Liver (tissue), 10 donors: ENCODE measurements at places on chromosomes 12 and 14. TPM values are rescaled to one million over a fixed set of nuclear protein-coding genes. Genes with fewer than 3 reads are reported as not detected.

GRCh38 chr12:96193725-96194575, at the start of gene ELK3:
ELK3 (plus strand) TSS chr12:96194375.
- H3K4me3 ChIP-seq: peak within 1 kb of the TSS; percentile 90
- H3K4me1 ChIP-seq: peaks cover 8% of the 10 kb centered on the region
- no peak for DNase-seq
- H3K36me3 ChIP-seq: no peaks in the 10 kb centered on the region
- H3K27me3 ChIP-seq: no peaks in the 10 kb centered on the region
- H3K27ac ChIP-seq: peak within 1 kb of the TSS; percentile 62

DNA sequence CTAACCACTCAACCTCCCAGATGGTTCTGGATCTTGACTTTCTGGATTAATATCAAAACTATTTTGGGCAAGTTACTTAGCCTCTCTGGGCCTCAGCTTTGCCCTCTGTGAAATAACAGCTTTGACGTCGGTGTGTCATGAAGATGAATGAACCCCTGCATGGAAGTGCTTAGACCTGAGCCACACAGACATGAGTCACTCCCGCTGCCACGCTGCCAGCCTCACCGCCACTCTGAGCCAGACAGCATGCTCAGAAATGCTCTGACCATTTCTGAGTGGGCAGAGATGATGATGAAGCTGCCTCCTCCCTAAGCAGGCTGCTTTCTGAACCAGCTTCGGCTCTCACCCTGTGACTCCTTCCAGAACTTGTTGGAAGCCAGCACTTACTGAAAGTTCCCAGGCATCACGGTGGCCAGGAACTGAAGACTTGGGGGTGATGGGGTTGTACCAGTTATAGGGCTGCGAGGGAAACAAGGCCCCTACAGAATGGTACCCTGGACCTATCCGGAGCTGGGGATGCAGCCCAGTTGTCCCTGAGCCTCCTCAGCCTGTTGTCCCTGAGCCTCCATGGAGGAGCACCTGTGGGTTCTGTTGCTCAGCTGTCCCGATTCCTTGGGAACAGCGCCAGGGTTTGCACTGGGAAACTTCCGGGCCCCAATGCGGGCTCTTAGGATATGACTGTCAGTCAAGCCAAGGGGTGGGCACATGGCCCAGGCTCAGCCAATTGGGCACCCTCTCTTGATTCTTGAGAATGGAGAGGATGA, 2.0 kb upstream of the CCDC197 start:
- DNase-seq: no peak
- H3K27ac ChIP-seq: no peak overlapping the region
- H3K4me1 ChIP-seq: no peaks in the 10 kb centered on the region
- H3K27me3 ChIP-seq: no peaks in the 10 kb centered on the region
- no peaks in the 10 kb centered on the region for H3K36me3 ChIP-seq
- H3K4me3 ChIP-seq: no peak overlapping the region

DNA sequence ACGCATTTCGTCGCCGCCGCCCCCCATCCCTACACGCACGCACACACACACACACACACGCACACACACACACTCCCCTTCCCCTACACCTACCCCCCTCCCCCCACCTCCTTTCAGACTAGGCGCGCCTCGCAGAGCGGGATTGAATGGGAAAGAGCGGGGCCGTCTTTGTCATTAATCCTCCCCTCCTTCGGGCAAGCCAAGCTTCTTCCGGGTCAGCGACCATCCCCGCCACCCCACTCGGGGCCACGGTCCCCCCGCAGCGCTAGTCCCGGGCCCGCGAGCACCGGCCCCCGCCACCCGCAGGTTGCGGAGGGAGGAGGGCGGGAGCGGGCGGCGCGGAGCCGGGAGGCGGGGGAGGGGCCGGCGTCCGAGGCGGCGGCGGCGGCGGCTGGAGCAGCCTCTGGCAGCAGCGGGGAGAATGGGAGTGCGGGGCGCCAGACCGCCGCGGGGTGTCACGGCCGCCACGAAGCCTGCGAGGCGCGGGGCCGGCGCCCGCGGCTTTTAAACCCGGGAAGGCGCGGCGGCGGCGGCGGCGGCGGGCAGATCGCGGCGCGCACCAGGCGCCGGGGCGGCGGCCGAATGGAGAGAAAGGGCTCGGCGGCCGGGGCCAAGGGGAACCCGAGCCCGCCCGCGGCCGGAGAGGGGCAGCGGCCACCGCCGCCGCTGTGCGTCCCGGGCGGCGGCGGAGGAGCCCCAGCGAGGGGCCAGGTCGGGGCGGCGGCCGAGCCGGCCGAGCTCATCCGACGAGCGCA, at the start of gene TTC9:
Gene TTC9 (plus strand): TSS at position 369 of the 755 bp plus-strand sequence. CDS start 214 bp downstream, at position 583.
- H3K27me3 ChIP-seq: no peaks in the 10 kb centered on the region
- H3K4me1 ChIP-seq: peaks cover 3% of the 10 kb centered on the region
- DNase-seq: no peak
- peak within 1 kb of the TSS; percentile 87 for H3K4me3 ChIP-seq

DNA sequence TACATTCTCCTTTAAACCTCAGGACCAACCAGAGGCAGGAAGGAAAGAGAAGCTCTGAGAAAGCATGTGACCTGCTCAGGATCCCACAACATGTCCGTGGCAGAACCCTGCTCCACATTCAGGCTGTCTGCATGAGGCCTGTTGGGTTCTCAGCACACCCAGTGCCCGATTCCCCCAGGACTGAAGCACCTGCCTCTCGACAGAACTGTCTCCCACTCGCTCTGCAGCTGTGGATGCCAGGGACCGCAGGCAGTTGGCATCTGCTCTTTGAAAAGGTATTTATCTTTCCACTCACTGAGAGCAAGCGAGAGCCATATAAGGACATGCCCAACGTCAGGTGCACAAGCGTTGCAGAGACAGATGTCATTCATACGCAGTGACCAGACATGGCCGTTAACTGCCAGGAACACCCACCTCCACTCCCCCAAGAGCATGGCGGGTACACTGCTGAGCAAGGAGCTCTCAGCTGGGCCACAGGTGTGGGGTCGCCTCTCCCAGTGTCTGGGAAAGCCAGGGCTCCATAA, 18.9 kb downstream of the PITPNM2 start:
- no peaks in the 10 kb centered on the region for H3K36me3 ChIP-seq
- no peak overlapping the region for H3K27ac ChIP-seq
- H3K4me1 ChIP-seq: peaks cover 3% of the 10 kb centered on the region
- no peak for DNase-seq
- no peak overlapping the region for H3K4me3 ChIP-seq

DNA sequence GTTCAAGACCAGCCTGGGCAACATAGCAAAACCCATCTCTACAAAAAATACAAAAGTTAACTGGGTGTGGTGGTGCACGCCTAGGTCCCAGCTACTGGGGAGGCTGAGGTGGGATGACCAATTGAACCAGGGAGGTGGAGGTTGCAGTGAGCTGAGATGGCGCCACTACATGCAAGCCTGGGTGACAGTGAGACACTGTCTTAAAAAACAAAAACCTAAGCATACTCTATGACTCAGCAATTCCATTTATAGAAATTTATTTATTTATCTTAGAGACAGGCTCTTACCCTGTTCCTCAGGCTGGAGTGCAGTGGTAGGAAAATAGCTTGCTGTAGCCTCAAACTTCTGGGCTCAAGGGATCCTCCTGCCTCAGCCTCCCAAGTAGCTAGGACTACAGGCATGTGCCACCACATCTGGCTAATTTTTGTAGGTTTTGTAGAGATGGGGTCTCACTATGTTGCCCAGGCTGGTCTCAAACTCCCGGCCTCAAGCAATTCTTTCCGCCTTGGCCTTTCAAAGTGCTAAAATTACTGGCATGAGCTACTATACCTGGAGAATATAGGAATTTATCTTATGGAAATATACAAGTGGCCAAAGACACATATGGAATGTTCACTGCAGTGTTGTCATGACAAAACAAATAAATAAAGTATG, 43.3 kb downstream of the NCKAP5L start:
- no peak for DNase-seq
- H3K27ac ChIP-seq: no peak overlapping the region
- H3K36me3 ChIP-seq: no peaks in the 10 kb centered on the region
- no peak overlapping the region for H3K4me3 ChIP-seq
- H3K27me3 ChIP-seq: no peaks in the 10 kb centered on the region

- no peaks in the 10 kb centered on the region for H3K36me3 ChIP-seq
- H3K27ac ChIP-seq: peak overlapping the region; percentile 60
- peaks cover 7% of the 10 kb centered on the region for H3K4me1 ChIP-seq
- H3K4me3 ChIP-seq: no peak overlapping the region
Observed at GRCh38 chr14:95320955-95321600, 1.4 kb upstream of the CLMN start.

- no peaks in the 10 kb centered on the region for H3K4me1 ChIP-seq
- no peak for DNase-seq
- H3K27me3 ChIP-seq: peaks cover 6% of the 10 kb centered on the region
- H3K27ac ChIP-seq: no peak overlapping the region
Observed at GRCh38 chr12:67798768-67799167, 150.2 kb downstream of the DYRK2 start.

GRCh38 chr12:65277994-65278575, 398 bp upstream of the MSRB3 start:
- H3K27me3 ChIP-seq: no peaks in the 10 kb centered on the region
- H3K4me1 ChIP-seq: peaks cover 10% of the 10 kb centered on the region
- H3K27ac ChIP-seq: no peak overlapping the region
- no peak for DNase-seq
- H3K36me3 ChIP-seq: no peaks in the 10 kb centered on the region

DNA sequence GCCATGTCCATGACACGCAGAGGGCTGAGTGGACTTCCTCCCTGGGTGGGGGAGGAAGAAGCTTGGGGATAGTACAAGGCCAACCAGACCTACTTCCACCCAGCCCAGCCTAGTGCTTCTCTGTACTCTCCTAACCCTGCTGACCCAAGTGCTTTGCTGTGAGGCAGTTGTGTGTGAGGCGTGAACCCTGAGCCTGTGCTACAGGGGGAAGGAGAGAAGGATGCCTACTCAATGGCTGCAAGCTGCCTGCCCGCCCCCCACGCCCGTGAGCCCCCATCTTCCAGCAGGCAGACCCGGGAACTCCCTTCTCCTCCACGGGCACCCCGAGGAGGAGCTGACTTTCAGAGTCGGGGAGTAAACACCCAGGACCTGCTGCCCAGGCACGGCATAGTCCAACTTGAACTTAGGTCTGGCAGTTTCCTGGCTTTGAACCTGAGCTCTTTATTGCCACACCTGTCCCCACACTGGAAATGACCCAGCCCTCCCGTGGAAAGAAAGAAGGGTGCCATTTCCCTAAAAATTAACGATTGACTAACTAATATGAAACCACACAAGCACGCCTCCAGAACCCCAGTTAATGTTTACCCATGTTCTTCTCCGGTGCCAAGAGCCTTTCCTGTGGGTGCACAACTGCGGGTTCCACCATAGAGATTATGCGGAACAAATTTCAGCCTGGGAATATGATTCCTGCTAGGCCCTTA, 10.8 kb downstream of the ALDH2 start:
- DNase-seq: no peak
- H3K36me3 ChIP-seq: peaks cover 1% of the 10 kb centered on the region
- H3K27me3 ChIP-seq: no peaks in the 10 kb centered on the region
- H3K27ac ChIP-seq: peak overlapping the region; percentile 97
- peaks cover 70% of the 10 kb centered on the region for H3K4me1 ChIP-seq
- no peak overlapping the region for H3K4me3 ChIP-seq

PLEKHG7 gene
- 0.17 TPM for total RNA-seq

MLEC gene
- 170 TPM for total RNA-seq
